Type B pancreatic cell (in vitro differentiated cells): ENCODE measurements at places on chromosomes 7 and 10. TPM values are rescaled to one million over a fixed set of nuclear protein-coding genes. Genes with fewer than 3 reads are reported as not detected.

- H3K36me3 ChIP-seq = no peaks in the 10 kb centered on the region
- H3K4me1 ChIP-seq = peaks cover 10% of the 10 kb centered on the region
- H3K27me3 ChIP-seq = peaks cover 7% of the 10 kb centered on the region
- H3K4me3 ChIP-seq = no peak overlapping the region
Measured at GRCh38 chr7:154096-154799, 38.1 kb upstream of the FAM20C start.

DNA sequence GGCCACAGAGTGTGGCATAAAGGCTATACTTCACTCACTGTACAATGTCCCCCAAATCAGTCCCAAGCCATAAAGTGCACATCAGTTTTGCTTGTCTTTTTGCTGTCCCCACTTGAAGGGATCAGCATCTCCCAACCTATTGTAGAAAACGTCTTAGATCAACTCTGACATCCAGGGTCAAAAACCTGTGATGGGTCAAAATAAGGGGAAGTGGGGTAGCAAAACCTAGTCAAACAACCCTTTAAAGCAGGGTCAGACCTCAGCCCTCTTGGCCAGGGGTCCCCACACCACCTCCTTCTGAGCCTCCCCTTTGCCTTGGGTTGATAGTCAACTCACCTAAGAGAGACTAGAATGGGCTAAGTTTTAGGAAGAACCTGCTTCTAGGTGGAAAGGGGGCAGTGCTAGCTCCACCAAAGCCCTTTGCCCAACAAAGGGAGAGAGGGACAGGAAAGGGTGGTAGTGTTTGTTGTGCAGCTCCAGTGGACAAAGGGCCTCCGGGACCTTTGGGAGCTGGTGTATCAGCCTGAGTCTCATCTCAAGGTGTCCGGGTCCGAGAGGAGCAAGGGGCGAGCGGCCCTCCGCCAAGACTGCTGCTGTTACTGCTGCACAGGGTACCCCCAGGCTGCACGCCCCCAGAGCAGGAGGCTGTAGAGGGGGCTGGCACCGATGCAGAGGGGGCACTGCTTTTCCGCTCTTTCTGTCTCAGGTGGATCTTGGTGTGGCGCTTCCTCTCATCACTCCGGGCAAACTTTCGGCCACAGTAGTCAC is 3.3 kb downstream of the EGR2 start:
- peaks cover 20% of the 10 kb centered on the region for H3K4me1 ChIP-seq
- H3K27me3 ChIP-seq = peaks cover 65% of the 10 kb centered on the region
- peak overlapping the region; percentile 98 for H3K4me3 ChIP-seq
- no peak for DNase-seq

GRCh38 chr7:147774461-147774860 is 816.1 kb upstream of the C7orf33 start:
- no peak overlapping the region for H3K27ac ChIP-seq
- H3K27me3 ChIP-seq = no peaks in the 10 kb centered on the region
- peaks cover 15% of the 10 kb centered on the region for H3K4me1 ChIP-seq
- DNase-seq = no peak

- no peaks in the 10 kb centered on the region for H3K36me3 ChIP-seq
- DNase-seq = no peak
- H3K27ac ChIP-seq = no peak overlapping the region
- H3K27me3 ChIP-seq = no peaks in the 10 kb centered on the region
- no peaks in the 10 kb centered on the region for H3K4me1 ChIP-seq
Measured at GRCh38 chr10:26543567-26544306, 105.6 kb downstream of the APBB1IP start.

GRCh38 chr10:131077031-131077430 is 234.5 kb downstream of the TCERG1L start:
- H3K36me3 ChIP-seq = no peaks in the 10 kb centered on the region
- no peaks in the 10 kb centered on the region for H3K4me1 ChIP-seq
- H3K27ac ChIP-seq = no peak overlapping the region
- H3K4me3 ChIP-seq = no peak overlapping the region

DNA sequence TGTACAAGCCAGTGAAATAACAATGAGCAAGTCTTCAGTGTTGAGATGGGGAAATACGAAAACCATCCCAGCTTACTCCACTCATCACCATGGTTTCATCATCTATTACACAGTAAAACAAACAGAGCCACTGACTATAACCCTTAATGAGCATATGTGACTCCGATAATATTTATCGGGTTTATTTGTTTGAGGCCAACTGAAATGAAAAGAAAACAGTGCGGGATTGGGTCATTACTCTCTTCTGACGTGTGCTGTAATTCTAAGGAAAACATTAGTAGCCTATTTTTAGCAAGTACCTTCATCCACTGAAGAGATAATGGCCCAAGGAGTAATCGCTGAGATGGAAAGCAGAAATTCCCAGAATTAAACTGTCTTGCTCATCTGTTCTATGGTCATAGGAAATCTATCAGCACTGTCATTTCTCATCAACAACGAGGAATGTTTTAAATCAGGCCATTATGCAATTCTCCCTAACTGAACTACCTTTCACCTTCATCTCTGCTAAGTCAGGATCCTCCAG is 716.5 kb downstream of the INHBA start:
- DNase-seq = no peak
- H3K36me3 ChIP-seq = peaks cover 6% of the 10 kb centered on the region
- no peak overlapping the region for H3K27ac ChIP-seq
- no peaks in the 10 kb centered on the region for H3K27me3 ChIP-seq
- H3K4me3 ChIP-seq = no peak overlapping the region

GRCh38 chr7:133361806-133362205 is 108.9 kb downstream of the EXOC4 start:
- H3K4me1 ChIP-seq = peaks cover 4% of the 10 kb centered on the region
- no peak for DNase-seq
- no peaks in the 10 kb centered on the region for H3K27me3 ChIP-seq
- no peak overlapping the region for H3K4me3 ChIP-seq

DNA sequence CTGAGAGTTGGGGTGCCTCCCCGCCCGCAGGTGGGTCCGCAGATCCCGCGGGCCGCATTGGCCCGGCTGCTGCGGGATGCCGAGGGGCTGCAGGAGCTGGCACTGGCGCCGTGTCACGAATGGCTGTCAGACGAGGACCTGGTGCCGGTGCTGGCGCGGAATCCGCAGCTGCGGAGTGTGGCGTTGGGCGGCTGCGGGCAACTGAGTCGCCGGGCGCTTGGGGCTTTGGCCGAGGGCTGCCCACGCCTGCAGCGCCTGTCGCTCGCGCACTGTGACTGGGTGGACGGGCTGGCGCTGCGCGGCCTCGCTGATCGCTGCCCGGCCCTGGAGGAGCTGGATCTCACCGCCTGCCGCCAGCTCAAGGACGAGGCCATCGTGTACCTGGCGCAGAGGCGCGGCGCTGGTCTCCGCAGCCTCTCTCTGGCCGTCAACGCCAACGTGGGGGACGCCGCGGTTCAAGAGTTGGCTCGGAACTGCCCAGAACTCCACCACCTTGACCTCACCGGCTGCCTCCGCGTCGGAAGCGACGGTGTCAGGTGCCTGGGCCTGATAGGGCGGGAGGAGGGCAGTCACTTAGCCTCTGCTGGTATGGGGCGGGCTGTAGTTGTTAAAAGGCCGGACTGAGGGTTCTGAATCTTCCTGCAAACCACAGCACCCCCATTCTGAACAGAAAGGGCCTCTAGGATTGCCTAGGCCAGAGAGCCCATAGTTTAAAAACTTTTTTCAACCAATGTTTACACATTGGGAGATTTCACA is 1.3 kb downstream of the FBXL15 start:
- DNase-seq = peak; percentile 71
- no peaks in the 10 kb centered on the region for H3K36me3 ChIP-seq
- peak overlapping the region; percentile 95 for H3K4me3 ChIP-seq

Gene GNAI1
- total RNA-seq = 20.9 and 39.2 TPM in 2 replicates

Gene GIMAP5
- not detected in 2 replicates for total RNA-seq

Gene DIP2C
- 22.6 and 23.1 TPM in 2 replicates for total RNA-seq
